ENCODE measurements at places on chromosomes 6 and 20.

GRCh38 chr6:48615041-48615440, 504.0 kb upstream of the PTCHD4 start:
- DNase-seq = no peak

- DNase-seq = no peak
Measured at GRCh38 chr20:42218621-42219374, 600.6 kb upstream of the CHD6 start.

DNA sequence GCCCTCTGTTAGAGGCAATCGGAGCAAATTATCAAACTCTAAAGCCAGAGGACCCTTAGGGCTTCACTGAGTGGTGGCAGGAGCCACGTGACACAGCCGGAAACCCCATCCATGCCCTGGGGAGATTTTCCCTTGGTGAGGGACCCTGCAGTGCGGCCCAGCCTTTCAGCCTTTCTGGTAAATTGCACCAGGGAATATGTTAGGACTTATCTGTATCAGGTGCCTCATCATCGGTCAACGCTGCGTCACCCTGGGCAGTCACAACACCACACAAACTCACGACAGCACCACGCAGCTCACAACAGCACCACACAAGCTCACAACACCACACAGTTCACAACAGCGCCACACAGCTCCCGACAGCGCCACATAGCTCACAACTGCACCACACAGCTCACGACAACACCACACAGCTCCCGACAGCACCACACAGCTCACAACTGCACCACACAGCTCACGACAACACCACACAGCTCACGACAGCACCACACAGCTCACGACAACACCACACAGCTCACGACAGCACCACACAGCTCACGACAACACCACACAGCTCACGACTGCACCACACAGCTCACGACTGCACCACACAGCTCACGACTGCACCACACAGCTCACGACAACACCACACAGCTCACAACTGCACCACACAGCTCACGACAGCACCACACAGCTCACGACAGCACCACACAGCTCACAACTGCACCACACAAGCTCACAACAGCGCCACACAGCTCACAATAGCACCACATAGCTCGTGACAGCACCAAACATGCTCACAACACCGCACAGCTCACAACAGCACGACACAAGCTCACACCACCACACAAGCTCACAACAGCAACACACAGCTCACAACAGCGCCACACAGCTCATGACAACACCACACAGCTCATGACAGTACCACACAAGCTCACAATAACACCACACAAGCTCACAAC, 199.0 kb downstream of the DLL1 start:
- no peak for DNase-seq

GRCh38 chr6:110338820-110339470, 19.2 kb downstream of the METTL24 start:
- no peak for DNase-seq

DNA sequence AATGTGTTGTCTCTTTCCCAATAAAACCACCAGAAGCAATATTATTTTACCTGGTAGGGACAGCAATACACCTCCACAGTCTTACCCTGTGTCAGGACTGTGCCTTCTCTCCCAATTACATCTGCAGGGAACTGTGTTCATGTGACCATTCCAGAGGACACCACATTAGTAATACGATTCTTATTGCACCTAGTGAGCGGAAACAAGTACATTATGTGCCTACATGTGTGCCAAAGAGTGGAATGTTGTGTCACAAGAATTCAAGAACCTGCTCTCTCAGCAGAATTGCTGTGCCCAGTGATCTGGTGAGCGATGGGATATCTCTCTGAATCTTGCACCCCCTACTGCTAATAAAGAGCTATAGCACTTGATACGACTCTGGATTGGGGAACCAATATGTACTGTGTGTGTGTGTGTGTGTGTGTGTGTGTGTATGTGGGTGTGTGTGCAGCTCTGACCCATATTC, 57.4 kb upstream of the FOXC1 start:
- DNase-seq = peak; percentile 31

DNA sequence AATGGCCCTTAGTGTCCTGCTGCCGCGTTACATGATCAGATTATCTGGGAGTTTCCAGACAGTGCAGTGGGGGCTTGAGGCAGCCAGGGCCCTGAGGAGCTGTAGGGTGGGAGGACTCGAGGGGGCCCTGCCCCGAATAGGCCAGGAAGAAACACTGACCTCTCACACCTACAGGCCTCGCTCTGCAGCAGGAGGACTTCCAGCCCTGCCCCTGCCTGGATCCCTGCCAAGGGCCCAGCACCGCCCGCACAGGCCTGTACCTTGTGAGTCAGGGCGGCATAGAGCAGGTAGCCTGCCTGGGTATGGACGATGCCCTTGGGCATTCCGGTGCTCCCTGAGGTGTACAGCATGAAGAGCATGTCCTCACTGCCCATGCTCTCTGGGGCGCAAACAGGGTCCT, 30.1 kb upstream of the APMAP start:
- no peak for DNase-seq

DNA sequence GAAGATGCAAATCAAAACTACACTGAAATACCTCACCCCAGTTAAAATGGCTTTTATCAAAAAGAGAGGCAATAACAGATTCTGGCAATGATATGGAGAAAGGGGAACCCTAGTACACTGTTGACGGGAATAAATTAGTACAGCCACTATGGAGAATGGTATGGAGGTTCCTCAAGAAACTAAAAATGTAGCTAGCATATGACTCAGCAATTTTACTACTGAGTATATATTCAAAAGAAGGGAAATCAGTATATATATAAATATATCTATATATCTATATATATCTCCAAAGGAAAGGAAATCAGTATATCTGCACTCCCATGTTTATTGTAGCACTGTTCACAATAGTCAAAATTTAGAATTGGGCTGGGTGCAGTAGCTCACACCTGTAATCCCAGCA, 113.9 kb downstream of the KLHL32 start:
- DNase-seq = no peak

- DNase-seq = no peak
Measured at GRCh38 chr20:29298759-29299613, 1958.5 kb upstream of the DEFB115 start.

- no peak for DNase-seq
Measured at GRCh38 chr6:140940251-140940925, 1192.3 kb upstream of the GJE1 start.

- DNase-seq = peak; percentile 58
Measured at GRCh38 chr6:134111062-134111677, 58.7 kb upstream of the SLC2A12 start.

- no peak for DNase-seq
Measured at GRCh38 chr6:5230081-5230480, 30.7 kb downstream of the LYRM4 start.

GRCh38 chr6:16419636-16420336, 181.4 kb downstream of the GMPR start:
- no peak for DNase-seq

GRCh38 chr6:51387907-51388306, 569.2 kb downstream of the TFAP2B start:
- no peak for DNase-seq

DNA sequence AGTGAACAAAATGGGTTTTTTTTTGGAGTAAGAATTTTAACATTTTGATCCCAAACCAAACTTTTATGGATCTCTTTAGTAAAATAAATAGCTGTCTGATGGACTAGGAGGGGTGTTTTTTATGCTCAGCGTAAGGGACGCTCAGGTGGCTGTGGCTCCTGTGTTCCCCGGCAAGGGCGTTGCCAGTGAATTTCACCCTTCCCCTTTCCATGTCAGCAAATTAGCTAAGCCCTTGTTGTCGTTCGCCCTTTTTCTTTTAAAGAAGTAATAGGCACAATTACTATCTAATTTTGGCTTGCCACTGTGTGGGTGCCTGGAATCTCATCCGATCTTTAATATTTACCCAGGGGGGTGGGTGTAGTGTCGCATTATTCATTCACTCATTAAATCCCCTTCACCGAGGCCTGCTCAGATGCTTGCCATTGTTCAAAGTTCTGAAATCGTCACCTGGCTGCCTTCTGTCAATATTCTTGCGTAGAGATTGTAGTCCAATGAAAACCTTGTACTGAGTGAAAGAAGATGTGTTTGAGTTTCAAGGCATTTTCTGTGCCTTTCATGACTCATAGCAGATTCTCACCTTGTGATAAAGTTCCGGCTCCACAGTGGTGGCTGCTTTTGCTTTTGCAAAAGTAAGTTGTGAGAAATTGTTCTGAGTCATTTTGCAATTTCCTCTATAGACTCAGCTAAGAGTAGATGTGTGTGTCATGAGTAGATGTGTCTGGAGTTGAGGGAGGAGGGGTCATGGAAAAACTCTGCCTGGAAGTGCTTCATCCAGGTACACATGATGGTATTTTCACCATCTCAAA, 40.0 kb upstream of the CLDN20 start:
- no peak for DNase-seq

Data from RPMI8226 (cell line).